ENCODE measurements at places on chromosomes 1 and 21. TPM values are rescaled to one million over a fixed set of nuclear protein-coding genes. Genes with fewer than 3 reads are reported as not detected.

The FMN2 gene
- polyA plus RNA-seq = 5.3 TPM

The E2F2 gene
- 5.3 TPM for polyA plus RNA-seq

The CHD5 gene
- polyA plus RNA-seq = 0.30 TPM

The FABP3 gene
- 69.0 TPM for polyA plus RNA-seq

The CFHR5 gene
- polyA plus RNA-seq = not detected

The MX1 gene
- 6.4 TPM for polyA plus RNA-seq

The GJA5 gene
- polyA plus RNA-seq = 29.0 TPM

The CFAP410 gene
- 20.7 TPM for polyA plus RNA-seq

The RXFP4 gene
- polyA plus RNA-seq = 0.21 TPM

The RAP1GAP gene
- 26.4 TPM for polyA plus RNA-seq

The OR2AK2 gene
- polyA plus RNA-seq = not detected

The ELAPOR1 gene
- polyA plus RNA-seq = 1.7 TPM

The GIPC2 gene
- polyA plus RNA-seq = 23.5 TPM

The TAF1A gene
- 15.4 TPM for polyA plus RNA-seq

The OR2M3 gene
- 0.03 TPM for polyA plus RNA-seq

The CCDC17 gene
- polyA plus RNA-seq = 1.6 TPM

The TAF13 gene
- polyA plus RNA-seq = 42.8 TPM

The BEND5 gene
- polyA plus RNA-seq = 22.7 TPM

The CLCA1 gene
- polyA plus RNA-seq = not detected

The UQCRHL gene
- 1.3 TPM for polyA plus RNA-seq

The AMY1A gene
- polyA plus RNA-seq = not detected

The EPHA8 gene
- 1.2 TPM for polyA plus RNA-seq

The ANGPTL1 gene
- polyA plus RNA-seq = 7.7 TPM

The NEK2 gene
- polyA plus RNA-seq = 17.9 TPM

The KPRP gene
- not detected for polyA plus RNA-seq

The AK5 gene
- 4.5 TPM for polyA plus RNA-seq

The THEM5 gene
- polyA plus RNA-seq = 1.3 TPM

The MPZ gene
- 12.5 TPM for polyA plus RNA-seq

The CFAP45 gene
- polyA plus RNA-seq = 2.6 TPM

The FAM72D gene
- polyA plus RNA-seq = 2.5 TPM

The TSACC gene
- 0.62 TPM for polyA plus RNA-seq

The PGBD5 gene
- 7.3 TPM for polyA plus RNA-seq

The REN gene
- polyA plus RNA-seq = 78.4 TPM

The CRNN gene
- polyA plus RNA-seq = not detected

The OR2T11 gene
- polyA plus RNA-seq = not detected

The SPRR2A gene
- polyA plus RNA-seq = not detected

The CENPF gene
- polyA plus RNA-seq = 88.7 TPM

The GUCA2B gene
- polyA plus RNA-seq = not detected

The CLIC6 gene
- 1.8 TPM for polyA plus RNA-seq

The KCNH1 gene
- 0.14 TPM for polyA plus RNA-seq
